GOT3 (cell line): ENCODE measurements at places on chromosomes 12 and 14.

GRCh38 chr12:48447755-48448154, 24.6 kb upstream of the ANP32D start:
- DNase-seq = no peak

GRCh38 chr12:71846322-71846940, 6.9 kb downstream of the TBC1D15 start:
- no peak for DNase-seq

DNA sequence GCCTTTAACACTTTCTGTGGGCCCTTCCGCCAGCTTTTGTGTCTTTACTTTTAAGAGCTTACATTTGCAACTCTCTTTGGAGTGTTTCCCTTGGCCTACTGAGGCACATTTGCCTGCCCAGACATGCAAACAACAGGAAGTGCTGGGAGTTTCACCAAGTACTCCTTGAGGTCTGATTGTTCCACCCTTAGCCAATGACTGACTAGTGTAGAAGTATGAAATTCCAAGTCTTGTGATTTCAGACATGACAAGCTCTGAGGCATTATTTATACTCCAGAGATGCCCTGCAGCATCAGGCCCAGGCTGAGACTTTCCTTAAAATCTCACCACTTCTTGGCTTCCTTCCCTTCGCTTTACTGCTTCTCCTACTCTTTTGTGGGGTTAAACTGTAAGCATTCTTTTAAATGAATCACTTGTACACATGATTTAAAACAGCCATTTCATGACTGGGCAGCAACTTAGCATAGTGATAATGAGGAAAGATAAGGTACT, 174.1 kb downstream of the SLC6A15 start:
- no peak for DNase-seq

GRCh38 chr14:97802430-97803373, 1005.5 kb downstream of the VRK1 start:
- no peak for DNase-seq

- DNase-seq = peak; percentile 8
Measured at GRCh38 chr14:22556990-22557623, 31.9 kb downstream of the DAD1 start.

DNA sequence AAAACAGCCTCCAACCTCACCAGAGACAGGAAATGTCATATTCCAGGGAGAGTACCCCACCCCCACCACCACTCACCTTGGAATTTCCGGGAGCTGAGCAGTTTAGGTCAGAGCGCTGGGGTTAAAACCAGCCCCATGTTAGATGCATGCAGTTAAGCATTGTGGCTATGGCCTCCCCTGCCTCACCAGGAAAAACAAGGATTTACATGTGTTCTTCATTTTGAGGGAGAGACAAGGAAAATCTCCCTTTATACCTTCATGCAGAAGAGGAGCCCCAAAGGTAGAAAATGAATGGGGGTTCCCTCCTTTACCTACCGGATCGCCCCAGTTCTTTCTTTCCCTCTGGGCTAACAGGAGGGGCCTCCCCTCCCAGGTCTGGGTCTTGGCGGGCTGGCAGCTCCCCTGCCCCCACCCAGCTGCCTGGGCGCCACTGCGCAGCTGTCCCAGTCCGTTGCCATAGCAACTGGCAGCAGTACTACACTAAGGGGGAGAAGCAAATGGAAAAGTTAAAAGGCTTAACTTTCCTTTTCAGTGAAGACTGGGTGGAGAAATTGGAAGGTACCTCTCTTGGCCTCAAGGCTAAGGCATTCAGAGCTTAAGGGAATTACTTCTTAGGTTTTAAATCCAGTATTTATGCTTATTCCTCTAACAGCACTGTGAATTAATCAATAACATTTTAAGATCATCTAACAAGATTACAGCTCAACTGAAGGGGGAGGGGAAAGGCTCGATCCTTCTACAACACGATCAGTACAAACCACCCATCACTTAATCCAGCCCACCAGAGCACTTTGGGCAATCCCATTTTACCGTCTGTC, 20.5 kb downstream of the CBX5 start:
- DNase-seq = no peak

DNA sequence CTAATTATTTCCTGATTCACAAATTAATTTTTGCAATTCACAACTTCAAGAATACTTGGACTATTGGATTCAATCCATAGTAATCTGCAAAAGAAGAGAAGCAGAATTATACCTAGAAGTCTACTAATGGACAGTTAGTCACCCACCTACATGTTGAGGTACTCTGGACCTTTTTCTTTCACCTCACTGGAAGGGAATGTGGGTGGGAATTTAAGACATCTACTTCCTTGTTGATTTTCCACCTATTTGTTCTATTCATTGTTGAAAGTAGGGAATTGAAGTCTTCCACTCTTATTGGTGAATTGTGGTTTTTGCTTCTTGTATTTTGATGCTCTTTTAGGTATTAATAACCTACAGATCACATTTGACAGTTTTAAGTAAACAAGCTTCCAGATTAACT, 11.0 kb downstream of the RESF1 start:
- DNase-seq = no peak

DNA sequence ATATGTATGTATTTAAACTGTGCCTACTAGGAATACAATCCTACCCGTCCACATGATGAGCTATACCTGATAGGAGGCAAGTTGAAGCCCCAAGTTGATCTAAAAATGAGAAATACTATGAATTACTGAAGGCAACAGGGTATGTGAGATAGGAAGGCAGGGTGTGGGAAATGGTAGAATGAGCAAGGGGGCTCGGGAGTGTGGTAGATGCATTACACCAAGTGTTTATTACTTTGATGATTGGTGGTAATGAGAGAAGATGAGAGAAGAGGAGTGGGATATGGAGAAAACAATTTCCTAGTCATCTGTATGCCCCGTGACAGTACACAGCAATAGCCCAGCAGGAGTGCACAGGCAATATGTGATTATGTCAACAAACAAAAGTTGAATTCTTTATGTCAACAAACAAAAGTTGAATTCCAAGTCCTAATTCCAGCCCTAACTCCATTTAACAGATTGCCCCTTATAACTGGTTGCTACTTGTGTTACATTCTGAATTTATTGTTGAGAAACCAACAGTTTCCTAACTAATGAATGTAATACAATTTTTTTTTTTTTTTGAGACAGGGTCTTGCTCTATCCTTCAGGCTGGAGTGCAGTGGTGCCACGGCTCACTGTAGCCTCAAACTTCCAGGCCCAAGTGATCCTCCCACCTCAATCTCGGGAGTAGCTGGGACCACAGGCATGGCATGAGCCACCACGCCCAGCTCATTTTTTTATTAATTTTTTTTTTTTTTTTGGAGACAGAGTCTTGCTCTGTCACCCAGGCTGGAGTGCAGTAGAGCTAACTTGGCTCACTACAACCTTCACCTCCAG, 2.5 kb downstream of the LPCAT3 start:
- no peak for DNase-seq

DNA sequence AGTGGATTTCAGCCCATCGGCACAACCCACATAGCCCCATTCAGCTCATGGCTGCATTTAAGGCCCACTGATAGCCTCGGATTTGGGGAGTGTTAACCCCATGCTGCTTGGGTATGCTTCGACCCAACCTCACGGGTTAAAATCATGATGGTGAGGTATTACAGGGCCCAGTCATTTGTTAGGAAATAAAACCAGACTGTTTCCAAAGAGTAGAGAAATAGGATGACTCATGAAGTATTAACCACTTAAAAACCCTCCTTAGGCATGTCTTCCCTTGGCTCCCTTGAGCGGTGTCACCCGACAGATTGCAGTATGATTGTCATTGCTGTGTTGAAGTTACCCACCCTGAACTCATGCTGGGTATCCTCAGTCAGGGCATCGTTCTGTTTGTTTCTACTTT, 289.1 kb downstream of the CACNA1C start:
- no peak for DNase-seq

DNA sequence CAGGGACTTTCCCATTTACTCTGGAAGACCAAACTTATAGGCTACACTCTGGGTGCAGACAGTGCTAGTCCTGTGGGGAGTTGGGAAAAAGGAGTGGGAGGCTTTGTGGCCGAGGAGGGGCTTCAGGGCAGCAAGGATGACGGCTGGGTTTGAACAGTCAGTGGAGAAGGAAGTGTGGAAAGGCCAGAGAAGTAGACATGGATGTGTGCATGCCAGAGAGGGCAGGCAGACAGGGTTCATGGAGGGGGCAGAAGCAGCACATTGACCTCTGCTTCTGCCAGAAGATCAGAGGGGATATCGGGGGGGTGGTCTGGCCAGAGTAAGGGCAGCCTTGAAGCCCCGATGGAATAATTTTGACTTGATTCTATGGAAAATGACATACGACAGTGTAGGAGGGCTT, 27.2 kb upstream of the KCNA5 start:
- no peak for DNase-seq

- DNase-seq = no peak
Measured at GRCh38 chr12:124110372-124110883, 137.4 kb downstream of the ZNF664 start.

DNA sequence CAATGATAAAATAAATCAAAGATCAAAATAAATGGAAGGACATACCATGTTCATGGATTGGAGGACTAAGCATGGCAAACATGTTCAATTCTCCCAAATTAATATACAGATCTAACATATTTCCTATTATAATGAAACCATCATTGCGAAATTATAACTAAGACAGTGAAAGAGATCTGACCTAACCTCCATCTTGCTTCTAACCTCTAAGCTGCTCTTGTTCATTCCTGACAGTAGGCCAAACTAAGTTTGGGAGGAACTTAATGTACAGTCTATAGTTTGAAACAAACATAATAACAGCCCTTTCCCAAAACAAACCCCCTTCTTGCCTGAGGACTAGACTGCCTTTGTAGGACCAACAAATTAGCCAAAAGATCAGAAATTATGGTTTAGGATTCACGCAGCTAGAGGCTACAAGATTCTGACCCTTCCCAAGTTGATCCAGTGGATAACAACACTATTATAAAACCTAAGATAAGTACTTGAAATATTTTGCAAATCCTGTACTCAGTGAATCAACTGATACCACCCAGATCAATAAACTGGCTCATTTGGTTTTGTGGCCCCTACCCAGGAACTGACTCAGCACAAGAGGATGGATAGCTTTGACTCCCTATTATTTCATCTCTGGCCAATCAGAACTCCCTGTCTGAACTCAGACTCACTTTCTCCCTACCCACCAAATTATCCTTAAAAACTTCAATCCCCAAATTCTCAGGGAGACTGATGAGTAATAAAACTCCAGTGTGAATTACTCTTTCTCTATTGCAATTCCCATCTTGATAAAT, 41.7 kb upstream of the OR5AU1 start:
- DNase-seq = no peak
